ENCODE measurements at places on chromosomes 11 and 22.

DNA sequence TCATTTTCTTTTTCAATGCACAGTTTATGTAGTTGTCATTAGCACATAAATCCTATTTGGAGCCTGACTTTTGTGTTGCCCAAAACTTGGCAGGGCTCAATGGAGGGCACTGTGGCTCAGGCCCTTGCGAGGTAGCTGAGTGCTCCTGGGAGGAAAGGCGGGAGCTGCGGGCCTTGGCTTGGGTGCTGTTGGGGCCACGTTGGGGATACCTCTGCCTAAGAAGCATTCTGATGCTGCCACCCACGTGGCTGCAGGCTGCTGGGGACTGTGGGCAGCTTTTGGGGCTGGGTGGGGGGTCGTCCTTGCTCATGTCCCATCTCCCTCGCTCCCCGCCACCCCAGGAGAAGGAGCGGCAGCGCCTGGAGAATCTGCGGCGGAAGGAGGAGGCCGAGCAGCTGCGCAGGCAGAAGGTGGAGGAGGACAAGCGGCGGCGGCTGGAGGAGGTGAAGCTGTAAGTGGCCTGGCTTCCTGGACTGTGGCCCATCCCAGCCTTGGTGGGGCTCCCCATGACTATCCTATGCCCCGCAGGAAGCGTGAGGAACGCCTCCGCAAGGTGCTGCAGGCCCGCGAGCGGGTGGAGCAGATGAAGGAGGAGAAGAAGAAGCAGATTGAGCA lies 20.9 kb downstream of the INCENP start:
- DNase-seq, result no peak

- DNase-seq, result peak; percentile 70
Observed at GRCh38 chr22:26656891-26657851, at the start of gene MIAT. MIAT (plus strand) TSS chr22:26657588.

GRCh38 chr11:68430801-68431200 lies 29.8 kb upstream of the PPP6R3 start:
- DNase-seq, result no peak

- DNase-seq, result no peak
Observed at GRCh38 chr22:20180245-20180630, 29.4 kb upstream of the CCDC188 start.

DNA sequence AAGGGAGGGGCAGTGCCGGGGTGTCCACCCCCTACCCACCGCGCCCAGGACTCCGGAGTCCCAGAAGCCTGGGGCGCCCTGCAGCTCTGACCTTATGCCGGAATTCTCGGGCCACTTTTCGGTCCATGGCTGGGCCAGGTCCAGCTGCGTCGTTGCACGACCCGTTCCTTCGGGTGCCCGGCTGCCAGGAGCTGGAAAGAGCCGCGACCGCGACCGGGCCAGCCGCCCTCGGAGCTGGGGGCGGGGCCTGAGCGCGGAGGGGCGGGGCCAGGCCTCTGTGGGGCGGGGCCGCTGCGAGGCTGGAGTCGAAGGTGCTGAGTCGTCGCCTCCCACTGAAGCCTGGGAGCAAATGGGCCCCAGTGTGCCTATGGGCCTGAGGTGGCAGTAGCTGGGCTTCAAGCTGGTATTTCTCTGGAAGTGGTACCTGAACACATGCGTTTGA lies at the start of gene USH1C:
Gene USH1C, minus strand, starts transcription at position 236 of the 442 bp plus-strand sequence. Its CDS starts 109 bp downstream, at position 127.
- peak; percentile 51 for DNase-seq

DNA sequence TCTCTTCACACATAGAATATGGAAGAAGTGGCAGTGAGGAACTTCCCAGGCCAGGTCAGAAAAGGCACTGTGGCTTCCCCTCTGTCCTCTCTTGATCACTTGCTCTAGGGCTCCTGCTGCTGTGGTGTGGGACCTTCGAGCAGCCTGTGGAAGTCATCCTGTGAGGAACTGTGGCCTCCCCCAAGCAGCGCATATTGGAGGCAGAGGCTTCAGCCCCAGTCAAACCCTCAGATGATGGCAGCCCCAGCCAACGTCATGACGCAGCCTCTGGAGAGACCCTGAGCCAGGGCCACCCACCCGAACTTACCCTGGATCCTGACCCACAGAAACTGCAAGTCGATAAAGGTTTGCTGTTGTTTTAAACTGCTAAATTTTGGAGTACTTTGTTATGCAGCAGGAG lies 444.9 kb downstream of the TBC1D22A start:
- no peak for DNase-seq

- DNase-seq, result no peak
Observed at GRCh38 chr11:37500425-37500824, 902.4 kb upstream of the RAG2 start.

DNA sequence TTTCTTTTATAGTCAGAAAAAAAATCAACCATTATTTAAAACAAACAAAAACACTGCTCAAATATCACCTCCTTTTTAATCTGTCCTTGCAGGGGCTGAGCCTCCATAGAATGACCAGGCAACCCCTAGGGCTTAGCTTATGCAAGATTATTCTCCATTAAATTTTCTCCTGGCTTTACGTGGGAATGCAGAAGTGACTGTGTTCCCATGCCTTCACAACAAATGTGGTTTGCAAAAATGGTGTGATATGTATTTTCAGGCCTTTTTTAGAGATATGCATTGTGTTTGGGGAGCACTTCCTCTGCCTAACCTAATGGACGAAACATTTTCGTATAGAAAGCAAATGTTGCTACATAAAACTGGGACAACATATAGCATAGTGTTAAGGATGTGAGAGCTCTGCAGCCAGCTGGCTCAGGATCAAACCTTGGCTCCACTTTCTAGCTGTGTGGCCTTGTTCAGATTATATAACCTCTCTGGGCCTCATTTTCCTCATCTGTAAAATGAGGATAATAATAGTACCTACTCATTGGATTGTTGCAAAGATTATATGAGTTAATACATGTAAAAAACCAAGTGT lies 82.6 kb downstream of the PARVA start:
- DNase-seq, result no peak

All from AG08396 (cell line).